Stimulated activated effector memory CD8-positive, alpha-beta T cell treated with anti-CD3 and anti-CD28 coated beads, Interleukin-12 subunit alpha, Interleukin-12 subunit beta, amount 100 ng/mL, for 72 hours (primary cell): ENCODE measurements at places on chromosomes 5 and 9.

- DNase-seq = no peak
These were observed 243.8 kb downstream of the CDK5RAP2 start for GRCh38 chr9:120336021-120336752.

GRCh38 chr5:131795879-131796792, 681 bp downstream of the FNIP1 start:
- peak; percentile 72 for DNase-seq

- DNase-seq = no peak
These were observed 21.5 kb downstream of the PALM2AKAP2 start for GRCh38 chr9:109801484-109801883.

GRCh38 chr9:6915635-6916034, 157.9 kb downstream of the KDM4C start:
- no peak for DNase-seq

GRCh38 chr9:137664676-137665075, 45.9 kb downstream of the EHMT1 start:
- DNase-seq = no peak

DNA sequence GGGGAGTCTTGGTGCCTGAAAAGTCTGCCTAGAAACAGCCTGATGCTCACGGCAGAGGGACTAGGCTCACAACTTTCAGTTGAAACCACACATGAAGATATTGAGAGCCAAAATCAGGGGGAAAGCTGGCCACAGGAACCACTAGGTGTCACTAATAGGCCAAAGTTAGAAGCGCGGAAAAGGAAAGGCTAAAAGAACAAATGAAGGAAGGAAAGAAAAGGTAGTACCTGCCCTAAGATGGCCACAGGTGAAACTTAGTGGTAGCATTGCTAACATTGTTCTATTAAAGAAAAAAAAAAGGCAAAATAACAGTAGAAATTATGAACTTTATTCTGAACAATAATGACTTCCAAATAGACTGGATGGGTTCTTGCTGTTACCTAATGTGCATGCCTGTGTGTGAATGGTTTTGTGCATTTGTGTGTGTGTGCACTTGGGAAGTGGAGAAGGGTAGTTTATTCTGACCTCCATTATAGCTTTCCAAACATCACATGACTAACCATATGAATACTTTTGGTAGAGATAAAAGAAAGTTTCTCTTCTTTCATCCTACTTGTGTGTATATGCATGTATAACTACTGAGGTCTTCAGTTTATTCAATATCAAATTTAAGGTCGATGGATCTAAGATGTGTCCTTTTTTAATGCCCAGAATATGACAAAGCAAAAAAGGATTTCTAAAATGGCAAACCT, 2.1 kb upstream of the RFESD start:
- peak; percentile 58 for DNase-seq

DNA sequence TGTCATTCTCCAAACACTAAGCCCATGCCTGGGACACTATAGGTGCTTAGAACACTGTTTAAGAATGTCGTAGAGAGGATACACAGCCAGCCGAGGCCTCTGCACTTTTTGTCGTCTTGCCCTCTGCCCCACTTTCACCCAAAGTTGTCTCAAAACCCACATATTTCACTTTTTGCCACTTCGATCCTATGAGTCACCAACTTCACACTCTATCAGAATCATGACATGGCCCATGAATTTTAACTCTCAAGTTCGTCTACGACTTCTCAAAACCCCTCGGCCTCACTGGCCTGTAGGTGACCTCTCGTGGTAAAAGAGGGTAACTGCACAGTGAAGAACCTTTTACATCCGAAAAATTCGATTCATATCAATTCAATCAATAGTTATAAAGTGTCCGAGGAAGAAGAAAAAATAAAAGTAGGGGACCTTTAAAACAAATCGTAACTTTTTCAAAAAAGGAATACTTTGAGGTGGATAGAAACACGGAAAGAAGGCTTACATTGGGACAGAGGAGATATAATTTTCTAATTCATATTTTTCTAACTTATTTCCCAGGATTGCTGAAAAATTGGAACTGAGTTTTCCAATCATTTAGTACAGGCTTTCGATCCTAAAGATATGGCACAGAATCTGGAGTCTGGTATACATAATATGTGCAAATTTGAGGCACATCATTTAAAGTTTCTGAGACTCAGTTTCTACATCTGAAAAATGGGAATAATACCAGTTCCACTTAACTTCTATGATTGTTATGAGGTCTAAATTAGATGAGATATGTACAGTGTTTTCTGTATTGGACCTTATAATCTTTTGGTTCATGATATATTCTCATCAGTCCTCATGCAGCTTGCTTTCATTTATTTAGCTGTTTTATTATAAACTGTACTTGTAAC, 122.6 kb downstream of the APBA1 start:
- DNase-seq = no peak

GRCh38 chr5:134490925-134491271, 34.6 kb upstream of the JADE2 start:
- no peak for DNase-seq
